ENCODE measurements at places on chromosomes 11 and 22.

DNA sequence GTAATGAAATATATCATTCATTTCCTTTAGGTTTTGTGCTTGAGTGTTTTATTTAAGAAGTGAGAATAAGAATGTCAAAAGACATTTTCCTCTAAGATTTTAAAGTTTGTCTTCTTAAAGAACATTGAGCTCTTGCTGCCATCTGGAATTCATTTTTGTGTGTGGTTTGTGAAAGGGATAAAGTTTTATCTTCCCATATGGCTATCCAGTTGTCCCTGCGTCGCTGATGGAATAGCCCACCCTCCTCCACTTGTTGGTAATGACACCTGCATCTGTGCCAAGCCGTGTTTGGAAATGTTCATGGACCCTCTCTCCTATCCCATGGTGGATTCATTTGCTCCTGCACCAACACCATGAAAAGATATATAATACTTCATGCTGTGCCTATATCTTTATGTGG is 901.5 kb downstream of the BRD1 start:
- no peak for DNase-seq

DNA sequence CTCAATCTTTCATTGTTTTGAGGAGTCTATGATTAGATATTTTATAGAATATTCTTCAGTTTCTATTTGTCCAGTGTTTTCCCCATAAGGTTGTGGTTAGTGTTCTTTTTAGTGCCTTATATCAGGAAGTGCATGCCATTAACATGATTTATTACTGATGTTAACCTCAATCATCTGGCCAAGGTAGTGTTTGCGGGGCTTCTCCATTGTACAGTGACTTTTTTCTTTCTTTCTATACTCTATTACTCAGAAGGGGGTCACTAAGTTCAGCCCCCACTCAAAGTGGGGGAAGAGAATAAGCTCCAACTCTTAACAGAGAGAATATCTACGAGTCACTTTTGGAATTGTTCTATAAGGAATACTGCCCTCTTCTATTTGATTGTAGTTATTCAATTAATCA is 415.8 kb downstream of the DYNC2H1 start:
- no peak for DNase-seq

DNA sequence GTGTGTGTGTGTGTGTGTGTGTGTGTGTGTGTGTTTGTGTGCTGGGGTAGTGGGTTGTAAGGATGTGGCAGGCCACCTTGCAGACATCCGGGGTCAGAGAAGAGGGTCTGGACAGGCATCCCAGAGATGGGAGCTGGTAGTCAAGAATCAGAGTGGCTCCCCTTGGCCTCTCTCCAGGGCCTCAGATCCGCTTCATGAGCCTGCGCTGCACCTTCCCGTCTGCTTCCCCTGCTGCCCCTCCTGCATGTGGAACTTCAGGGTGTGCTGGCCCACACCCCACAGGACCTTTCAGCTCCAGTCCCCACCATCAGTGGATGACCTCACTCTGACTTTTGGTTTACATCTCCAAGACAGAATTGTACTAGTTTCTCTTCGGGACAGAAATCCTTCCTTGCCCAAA is 31.2 kb downstream of the TREH start:
- DNase-seq, result no peak

DNA sequence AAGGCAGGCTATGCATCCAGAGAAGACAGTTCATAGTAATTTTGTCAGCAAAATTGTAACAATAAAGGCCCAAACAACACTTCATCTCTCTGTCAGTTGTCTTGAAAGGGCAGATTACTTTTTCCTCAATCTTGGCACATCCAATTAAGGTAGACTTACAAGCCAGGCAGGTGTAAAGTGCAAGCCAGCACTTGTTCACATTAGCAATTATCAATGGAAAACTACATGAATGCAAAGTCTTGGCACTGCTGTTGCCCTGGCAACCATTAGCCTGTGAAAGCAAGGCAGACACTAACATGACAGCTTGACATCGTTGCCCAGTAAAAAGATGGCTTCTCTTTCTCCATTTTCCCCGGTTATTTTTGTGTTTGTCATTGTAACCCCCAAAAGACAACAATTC is 677.2 kb upstream of the TENM4 start:
- no peak for DNase-seq

GRCh38 chr11:63536669-63537292 is at the start of gene PLAAT4:
Gene PLAAT4 (plus strand): TSS chr11:63536808. CDS start chr11:63536869, 61 bp downstream.
- no peak for DNase-seq

Measured in stimulated activated CD4-positive, alpha-beta T cell treated with anti-CD3 and anti-CD28 coated beads, Interleukin-1b, Interleukin-23, amount 100 ng/mL, for 24 hours (primary cell).